Mucosa of gallbladder (tissue), 1 donor: ENCODE measurements at places on chromosomes 3 and 15. TPM values are rescaled to one million over a fixed set of nuclear protein-coding genes. Genes with fewer than 3 reads are reported as not detected.

Gene GBE1
- total RNA-seq, result 17.2 TPM

DNA sequence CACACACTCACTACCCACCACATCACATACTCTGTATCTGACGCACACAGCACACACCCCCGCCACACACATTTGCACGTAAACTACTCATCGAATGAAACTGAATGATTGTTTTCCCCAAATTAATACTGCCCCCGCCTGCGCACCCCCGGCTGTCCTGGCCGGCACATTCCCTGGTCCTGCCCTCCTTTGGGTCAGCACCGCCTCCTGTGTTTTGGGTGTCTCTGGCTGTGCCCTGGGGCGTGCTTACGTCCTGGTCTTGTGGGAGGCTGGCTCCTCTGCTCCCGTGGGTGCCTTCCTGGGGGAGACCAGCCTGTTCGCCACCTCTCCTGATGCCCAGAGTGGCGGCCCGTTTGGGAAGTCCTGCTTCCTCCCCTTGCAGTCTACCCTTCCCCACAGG is 30.2 kb downstream of the APBA2 start:
- DNase-seq, result no peak

Gene SI
- 0.03 TPM for total RNA-seq

DNA sequence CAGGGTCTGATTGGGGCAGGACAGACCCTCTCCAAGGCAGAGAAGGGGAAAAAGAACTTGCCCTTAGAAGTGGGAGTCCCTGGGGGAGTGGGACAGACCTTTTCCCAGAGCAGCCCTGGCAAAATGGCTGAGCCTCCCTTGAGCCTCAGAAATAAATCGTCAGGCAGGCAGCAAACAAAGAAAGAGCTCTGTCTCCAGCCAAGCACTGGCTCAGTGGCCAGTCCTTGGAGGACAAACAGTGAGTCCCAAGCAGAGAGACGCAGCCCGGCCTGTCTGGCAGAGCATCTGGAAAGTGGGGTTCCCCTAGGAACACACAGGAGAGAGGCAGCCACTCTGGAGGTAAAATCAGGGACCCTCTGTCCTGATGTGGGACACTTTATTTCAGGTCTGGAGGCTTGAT is 1.8 kb downstream of the SLC6A1 start:
- DNase-seq, result no peak

DNA sequence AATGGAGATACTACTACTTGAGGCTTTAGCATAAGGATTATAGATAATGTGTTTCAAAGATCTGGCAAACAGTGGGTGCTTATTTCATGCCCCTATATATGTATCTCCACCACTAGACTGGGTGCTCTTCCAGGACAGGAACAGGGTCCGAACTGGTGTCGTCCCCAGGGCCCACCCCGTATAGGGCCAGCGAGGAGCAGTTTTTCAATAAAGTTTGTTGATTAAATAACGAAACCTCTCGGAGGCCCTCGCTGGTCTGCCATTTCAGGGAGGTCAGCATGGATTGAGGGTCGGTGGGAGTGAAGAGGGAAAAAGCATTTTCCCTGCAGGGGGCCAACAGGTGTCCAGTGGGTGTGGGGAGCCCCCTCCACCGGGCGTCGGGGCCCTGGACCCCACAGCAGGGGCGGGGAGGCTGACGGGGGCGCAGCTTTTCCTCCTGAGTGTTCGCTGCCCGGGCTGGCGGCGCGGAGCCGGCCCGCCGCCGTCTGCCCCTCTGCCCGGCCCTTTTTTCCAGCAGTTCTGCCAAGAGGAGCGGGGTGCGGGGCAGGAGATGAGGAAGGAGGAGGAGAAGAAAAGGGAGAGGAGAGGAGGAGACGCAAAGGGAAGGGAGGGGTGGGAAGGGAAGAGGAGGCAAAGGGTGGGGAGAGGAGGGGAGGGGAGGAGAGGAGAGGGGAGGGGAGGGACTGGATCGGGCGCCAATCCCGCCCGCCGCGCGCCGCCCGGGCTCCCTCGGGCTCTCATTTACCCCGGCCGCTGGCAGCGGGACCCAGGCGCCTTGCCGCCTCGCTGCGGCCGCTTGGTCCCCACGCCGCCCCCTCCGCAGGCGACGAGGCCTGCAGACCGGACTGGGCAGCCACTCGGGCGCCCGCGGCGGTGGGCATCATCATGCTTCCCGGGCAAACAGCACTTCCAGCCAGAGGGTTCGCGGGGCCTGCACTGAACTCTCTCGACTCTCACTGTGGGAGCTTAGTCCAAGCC is 66.3 kb downstream of the ISG20 start:
- peak; percentile 28 for DNase-seq

Gene CLDN18
- total RNA-seq, result 6.7 TPM

Gene MFN1
- total RNA-seq, result 43.3 TPM

Gene GOLGA8Q
- total RNA-seq, result 1.6 TPM

GRCh38 chr3:12752809-12753208 is 6.2 kb downstream of the TMEM40 start:
- DNase-seq, result no peak

- no peak for DNase-seq
Measured at GRCh38 chr15:98330692-98331435, 317.5 kb upstream of the IGF1R start.

Gene PP2D1
- not detected for total RNA-seq

Gene GOLGB1
- total RNA-seq, result 79.9 TPM

Gene DNAJA4
- total RNA-seq, result 36.9 TPM

DNA sequence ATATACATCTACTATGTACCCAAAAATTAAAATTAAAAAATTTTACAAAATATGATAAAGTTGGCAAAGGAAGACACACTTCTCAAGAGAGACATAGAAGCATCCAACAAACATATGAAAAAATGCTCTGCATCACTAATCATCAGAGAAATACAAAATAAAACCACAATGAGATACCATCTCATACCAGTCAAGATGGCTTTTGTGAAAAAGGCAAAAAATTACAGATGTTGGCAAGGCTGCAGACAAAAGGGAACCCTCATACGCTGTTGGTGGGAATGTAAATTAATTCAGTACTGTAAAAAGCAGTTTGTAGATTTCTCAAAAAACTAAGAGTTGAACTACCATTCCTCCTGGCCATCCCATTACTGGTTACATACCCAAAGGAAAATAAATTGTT is 581.7 kb upstream of the CCDC54 start:
- no peak for DNase-seq

DNA sequence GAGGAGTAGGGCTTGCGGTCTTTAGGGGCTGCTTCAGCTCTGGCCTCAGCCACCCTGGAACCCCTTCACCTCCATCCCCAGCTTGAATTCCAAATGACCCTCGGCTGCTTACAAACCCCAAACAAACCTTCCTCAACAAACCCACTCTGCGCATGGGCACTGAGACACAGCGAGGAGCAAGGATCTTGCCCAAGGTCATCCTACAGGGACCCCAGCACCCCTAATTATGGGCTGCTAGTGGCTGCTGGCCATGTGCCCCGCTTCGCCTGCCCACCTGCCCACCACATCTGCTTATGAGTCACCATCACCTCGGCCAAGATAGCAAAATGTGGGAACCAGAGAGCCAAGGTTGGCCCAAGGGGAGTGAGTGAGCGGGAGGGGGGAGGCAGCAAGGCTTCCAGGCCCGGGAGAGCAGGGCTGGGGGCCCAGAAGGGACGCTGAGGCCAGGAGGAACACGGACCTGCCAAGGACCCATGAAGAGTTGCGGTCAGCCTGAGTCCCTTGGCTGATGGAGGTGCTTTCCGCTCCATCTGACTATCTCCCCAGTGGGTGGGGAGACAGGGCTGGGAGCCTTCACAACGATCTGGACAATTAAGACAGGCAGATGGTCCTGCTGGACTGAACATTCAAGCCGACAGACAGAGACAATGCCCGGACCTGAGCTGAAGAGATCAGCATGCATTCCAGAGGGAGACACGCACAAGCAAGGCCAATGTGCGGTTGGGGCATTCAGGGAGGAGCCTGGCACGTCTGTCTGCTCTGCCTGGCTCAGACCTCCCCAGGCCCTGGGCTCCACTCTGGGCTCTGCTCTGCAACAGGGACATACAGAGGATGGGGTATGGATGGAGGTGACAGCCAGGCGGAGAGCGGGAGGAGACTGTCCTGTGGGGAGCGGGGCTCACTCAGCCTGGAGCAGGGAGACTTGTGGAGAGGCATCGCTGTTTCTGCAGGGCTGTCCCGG is 10.8 kb upstream of the GRIP2 start:
- DNase-seq, result no peak

Gene SEMA7A
- 3.2 TPM for total RNA-seq

DNA sequence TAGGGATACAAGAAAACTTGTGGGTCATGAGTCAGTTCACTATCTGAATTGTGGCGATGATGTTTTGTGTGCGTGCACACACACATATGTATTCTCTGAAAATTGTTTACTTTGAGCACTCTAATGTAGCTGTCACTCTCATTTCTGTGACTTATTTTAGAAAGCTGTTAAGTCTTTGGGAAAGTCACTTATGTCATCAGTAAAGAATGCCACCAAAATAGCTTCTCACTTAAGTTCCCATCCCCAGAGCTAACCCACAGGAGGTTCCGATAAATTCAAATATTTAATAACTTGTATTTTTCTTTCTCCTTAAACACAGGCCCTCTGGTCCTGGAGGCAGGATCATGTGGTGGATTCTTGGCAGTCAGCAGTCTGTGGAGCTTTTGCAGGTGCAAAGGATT is 138.3 kb downstream of the LRIG1 start:
- no peak for DNase-seq

DNA sequence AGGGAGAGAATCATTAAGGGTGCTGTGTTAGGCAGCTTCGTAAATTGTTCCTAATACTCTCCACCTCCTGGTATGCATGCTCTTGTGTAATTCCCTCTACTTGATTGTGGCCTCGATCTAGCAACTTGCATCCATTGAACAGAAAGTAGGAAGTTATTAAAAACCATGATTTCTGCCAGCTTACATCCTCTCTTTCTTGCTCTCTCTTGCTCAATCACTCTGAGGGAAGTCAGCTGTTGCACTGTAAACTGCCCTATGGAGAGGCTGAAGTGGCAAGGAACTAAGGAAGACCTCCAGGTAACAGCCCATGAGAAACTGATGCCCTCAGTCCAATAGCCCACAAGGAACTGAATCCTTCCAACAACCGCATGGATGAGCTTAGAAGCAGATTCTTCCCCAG is 92.6 kb downstream of the ERC2 start:
- no peak for DNase-seq

DNA sequence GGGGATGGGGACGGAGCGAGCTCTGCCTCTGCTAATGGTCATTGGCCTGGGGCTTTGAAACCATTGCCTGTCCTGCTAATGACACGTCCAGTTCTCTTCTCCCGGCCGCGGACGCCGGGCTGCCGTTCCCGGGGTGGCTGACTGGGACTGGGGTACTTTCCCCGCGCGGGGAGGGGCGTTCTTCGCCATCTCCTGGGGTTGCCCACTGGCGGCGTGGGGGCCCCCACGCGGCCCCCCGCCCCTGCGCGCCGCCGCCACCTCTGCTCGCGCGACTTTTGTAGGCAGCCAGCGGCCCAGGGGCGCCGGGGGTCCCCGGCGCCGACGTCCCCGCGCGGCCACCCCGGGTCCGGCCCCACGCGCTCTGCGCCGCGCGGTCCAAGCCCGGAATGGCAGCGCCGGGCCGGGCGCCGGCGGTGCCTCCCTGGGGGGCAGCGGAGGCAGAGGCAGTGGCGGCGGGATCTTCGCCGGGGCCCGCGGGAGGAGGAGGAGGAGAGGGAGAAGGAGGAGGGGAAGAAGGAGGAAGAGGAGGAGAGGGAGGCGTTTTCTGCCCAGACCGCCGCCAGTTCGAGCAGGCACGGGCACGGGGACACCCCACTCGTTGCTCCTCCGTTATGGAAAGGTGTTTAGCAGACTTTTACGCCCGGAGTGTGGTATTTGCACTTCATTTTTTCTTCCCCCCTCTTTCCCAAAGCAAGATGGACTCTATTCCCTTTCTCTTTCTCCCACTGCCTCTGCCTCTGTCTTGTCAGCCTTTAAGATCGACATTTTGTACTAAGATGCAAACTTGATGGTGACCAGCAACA is 2.3 kb downstream of the BBX start:
- peak; percentile 47 for DNase-seq

GRCh38 chr3:195438371-195438770 is 4.4 kb downstream of the ACAP2 start:
- DNase-seq, result no peak

Gene RBPMS2
- total RNA-seq, result 41.3 TPM

GRCh38 chr15:87916208-87916607 is 340.3 kb downstream of the NTRK3 start:
- DNase-seq, result no peak

GRCh38 chr15:63349621-63350020 is 32.0 kb downstream of the CA12 start:
- no peak for DNase-seq

Gene TNNC1
- total RNA-seq, result 0.81 TPM

GRCh38 chr3:29373131-29373680 is 92.3 kb downstream of the RBMS3 start:
- DNase-seq, result no peak

- no peak for DNase-seq
Measured at GRCh38 chr15:61050844-61051568, 178.1 kb downstream of the RORA start.

DNA sequence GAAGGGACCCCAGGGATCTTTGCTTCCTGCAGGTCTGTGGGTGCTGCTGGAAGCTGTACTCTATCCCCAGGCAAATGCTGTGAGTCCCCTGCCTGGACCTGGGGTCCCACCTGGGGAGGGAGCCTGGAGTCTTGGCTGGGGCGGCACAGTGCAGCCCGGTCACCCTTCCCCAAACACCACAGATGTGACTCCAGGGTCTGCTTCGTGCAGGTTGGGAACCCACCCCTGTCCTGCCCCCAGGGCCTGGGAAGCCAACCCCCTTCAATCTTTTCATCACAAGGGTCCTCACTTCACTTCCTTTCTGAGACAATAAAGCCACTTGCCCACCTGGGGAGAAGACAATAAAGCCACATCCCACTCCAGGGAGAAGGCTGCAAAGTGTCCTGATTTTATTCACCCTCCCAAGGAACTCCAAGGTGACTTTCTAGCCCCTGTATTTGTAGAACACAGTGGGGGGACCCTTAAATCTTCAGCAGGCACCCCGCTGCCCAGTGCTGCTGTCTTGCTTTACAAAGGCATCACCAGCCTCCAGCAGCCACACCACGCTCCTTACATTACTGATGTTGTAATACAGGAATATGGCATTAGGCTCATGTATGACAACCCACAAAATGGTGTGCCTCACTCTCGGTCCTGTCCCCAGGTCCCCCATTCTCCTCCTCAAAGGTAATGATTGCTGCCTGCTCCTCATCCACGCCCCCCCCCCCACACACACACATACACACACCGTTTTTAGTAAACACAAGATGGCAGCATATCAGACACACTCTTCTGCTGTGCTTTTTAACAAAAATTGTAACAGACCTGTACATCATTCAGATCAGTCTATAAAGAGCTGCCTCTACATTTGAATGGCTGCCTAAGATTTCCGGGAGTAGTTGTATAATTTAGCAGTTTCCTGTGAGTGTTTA is 9.9 kb downstream of the C3orf22 start:
- DNase-seq, result no peak

Gene ZNF717
- 18.2 TPM for total RNA-seq

GRCh38 chr3:17301271-17301670 is 416.5 kb downstream of the PLCL2 start:
- no peak for DNase-seq

GRCh38 chr3:148943506-148944205 is 47.7 kb upstream of the GYG1 start:
- DNase-seq, result peak; percentile 16

- peak; percentile 73 for DNase-seq
Measured at GRCh38 chr15:69523010-69524001, 70.7 kb downstream of the RPLP1 start.
